Cerebellar nuclear complex (tissue), 1 donor: ENCODE measurements at places on chromosomes 7 and 10.

GRCh38 chr10:78737883-78738856 lies 330.6 kb upstream of the ZMIZ1 start:
- no peak for DNase-seq

- no peak for DNase-seq
Measured at GRCh38 chr10:74763934-74764591, 62.3 kb upstream of the KAT6B start.

DNA sequence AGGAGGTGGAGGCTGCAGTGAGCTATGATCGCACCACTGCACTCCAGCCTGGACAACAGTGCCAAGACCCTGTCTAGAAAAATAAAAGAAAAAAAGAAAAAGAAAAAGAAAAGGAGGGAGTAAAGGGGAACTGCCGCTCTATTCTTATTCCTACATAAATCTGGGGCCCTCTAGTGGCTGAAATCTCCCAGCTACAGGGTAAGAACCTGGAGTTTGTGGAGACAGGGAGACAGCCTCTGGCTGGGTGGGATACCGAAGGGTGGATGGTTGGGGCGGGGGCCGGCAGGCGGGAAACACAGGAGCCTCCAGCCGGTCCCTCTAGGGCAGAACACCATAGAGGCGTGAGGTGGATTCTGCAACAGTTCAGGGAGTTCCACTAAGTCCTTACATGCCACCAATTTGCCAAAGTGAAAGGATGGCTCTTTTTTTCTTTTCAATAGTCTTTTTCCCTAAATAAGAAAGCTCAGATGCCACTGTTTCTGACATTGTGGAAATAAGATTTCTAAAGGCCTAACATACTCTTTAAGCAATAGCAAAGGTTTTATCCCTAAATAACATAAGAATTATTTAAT lies 117.3 kb downstream of the SVIL start:
- no peak for DNase-seq

GRCh38 chr7:11343818-11344413 lies 370.2 kb downstream of the PHF14 start:
- DNase-seq, result peak; percentile 42

DNA sequence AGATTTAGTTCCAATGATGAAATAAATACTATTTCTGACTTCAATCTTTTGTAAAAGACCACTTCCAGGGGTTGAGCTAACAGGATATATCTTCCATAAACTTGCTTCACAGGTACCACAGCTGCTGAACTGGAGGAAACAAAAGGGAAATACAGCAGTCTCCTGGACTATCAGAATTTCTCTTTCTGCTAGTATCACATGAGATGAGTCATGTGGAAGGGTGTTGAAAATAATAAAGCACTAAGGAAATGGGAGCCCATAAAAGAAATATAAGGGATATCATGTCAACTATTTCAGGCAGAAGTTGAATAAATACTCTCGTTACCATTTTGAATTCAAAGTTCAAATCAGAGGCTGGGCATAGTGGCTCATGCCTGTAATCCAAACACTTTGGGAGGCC lies 250.3 kb upstream of the NFE2L3 start:
- DNase-seq, result no peak

DNA sequence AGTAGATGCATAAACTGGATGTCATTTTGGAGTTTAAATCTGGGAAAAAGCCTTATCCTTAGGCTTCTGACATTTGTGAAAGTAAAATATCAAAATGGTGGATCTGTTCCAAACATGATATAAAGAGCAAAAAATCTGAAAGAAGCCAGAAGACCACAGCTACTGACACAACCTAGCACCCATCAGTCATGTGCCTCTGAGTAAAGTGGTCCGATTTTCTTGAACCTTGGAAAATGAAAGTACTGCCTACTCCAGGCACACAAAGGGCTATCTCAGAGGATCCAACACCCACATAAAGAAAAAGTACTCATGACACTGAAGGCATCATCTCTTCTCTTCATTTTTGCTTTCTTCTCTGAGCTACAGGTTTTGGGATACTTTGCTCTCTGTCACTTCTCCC lies 150.7 kb downstream of the KMT2E start:
- no peak for DNase-seq

DNA sequence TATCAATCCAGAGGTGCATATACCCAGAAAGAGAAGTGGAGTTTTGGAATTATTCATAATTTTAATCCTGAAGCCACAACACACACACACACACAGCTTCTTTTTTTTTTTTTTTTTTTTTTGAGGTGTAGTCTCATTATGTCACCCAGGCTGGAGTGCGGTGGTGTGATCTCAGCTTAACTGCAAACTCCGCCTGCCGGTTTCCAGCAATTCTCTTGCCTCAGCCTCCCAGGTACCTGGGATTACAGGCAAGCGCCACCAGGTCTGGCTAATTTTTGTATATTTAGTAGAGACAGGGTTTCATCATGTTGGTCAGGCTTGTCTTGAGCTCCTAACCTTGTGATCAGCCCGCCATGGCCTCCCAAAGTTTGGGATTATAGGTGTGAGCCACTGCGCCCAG lies 35.4 kb downstream of the TET1 start:
- DNase-seq, result no peak

DNA sequence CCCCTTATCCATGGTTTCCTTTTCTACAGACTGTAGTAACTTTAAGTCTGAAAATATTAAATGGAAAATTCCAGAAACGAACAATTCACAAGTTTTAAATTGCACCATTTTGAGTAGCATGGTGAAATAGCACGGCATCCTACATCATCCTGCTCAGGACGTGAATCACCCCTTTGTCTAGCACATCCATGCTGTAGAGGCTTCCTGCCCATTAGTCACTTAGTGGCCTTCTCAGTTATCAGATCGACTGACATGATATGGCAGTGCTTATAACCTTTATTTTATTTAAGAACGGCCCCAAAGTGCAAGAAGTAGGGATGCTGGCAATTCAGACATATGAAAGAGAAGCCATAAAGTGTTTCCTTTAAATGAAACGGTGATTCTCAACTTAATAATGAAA lies 82.7 kb downstream of the CPXM2 start:
- no peak for DNase-seq

DNA sequence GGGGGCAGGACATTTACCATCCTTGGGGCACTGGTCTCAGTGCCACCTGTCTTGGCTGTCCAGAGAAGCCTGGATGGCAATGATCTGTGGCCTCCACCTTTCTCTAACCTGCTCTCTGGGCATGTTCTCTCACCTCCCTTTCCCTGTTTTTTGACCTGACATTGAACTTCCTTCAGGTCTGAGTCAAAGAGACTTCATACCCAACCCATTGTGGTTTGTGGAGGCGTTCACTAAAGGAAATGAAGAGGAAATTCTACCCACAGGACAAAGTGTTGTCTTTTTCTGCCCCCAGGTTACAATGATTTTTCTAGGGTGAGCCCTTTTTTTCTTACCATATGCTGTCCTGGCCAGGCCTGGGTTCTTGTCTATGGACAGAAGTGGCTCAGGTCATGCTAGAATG lies 76.6 kb downstream of the CYP26A1 start:
- no peak for DNase-seq

DNA sequence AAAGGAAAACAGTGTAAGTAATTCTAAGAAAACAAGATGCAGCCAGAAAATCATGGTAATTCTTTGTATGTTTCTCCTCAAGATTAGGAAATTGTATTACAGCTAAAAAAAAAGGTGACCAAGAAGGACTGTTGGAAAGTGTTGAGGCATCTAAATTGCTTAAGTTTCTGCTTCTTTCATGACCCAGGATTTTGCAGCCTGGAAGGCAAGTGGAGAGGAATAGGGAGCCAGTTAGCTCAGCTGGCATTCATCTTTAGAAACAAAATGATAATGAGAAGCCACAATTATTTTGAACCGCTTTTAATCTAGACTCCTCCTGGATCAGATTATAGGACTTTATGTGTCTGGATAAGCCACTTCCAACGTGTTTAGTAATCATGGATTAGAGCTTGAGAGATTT lies 56.8 kb upstream of the TMEM229A start:
- DNase-seq, result no peak

GRCh38 chr7:3210531-3210930 lies 90.5 kb upstream of the SDK1 start:
- DNase-seq, result no peak

DNA sequence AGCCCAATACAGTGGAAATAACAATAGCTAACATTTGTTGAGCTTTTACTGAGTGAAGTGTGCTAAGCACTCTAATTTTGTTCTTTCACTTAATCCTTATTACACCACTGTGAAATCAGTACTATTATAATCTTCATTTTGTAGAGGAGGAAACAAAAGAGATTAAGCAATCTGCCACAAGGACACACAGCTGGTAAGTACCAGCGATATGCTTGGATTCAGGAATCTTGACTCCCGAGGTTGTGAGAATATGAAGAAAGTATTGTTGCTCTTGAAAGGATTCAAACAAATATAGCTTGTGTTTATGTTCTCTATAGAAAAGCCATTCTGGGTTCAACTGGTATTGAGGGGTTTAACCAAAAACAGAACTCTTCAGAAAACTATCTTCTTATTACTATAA lies 93.7 kb upstream of the HECTD2 start:
- DNase-seq, result no peak

DNA sequence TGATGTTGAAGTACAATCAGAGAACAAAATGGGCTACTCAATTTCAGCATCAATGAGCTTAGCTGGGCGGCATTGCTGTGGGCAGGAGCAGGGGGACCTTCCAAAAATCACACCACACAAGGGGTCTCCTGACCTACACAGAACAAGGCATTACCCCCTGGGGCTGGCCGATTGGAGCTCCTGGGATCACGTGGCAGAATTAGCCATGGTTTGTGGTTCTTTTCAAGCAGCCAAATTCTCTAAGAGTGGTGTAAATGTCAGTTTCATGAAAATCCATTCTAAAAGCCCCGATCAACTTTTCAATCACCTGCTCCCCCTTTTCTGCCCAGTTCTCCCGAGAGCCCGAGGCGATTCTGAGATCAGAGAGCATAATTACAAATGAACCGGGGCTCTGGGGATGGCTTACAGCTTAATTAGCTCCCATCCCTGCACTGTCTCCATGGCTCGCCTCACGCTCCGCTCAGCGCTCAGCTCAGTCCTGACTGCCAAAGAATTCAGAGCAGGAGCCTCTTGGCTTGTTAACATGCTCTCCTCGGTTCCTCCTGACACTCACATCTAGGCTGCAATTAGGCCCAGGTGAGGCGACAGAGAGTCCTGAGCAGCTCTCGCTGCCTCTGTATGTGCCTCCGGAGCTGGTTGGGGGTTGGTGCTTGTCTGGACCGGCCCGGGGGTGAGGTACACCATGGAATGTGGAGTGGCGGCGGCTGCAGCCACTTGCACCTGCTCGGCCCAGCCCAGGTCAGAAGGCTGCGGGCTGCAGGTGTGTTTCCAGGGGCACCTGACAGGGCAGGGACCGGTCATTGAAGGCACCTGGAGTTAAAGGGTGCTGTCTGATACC lies 111.8 kb downstream of the WDR11 start:
- DNase-seq, result no peak

- DNase-seq, result no peak
Measured at GRCh38 chr10:60384011-60384410, 5.7 kb downstream of the ANK3 start.

DNA sequence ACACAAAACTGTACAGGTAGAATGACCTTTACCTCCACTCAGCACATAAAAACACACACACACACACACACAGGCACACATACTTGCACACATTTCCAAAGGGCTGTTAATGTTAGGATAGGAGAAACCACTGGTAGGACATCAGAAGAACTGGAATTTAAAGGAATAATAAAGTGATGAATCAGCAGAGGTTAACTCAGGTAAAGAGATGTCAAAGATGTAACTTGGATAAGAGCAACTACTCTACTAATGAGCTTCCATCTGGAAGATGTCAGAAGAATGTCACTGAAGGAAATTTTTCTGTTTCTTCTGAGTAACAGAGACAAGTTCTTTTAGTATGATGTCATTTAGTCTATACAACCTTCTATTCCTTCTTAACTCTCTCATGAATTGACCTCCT lies 26.4 kb upstream of the GPR37 start:
- no peak for DNase-seq

- DNase-seq, result no peak
Measured at GRCh38 chr10:100654782-100655325, 90.5 kb upstream of the PAX2 start.

- no peak for DNase-seq
Measured at GRCh38 chr7:127908430-127909258, 122.6 kb downstream of the LRRC4 start.

DNA sequence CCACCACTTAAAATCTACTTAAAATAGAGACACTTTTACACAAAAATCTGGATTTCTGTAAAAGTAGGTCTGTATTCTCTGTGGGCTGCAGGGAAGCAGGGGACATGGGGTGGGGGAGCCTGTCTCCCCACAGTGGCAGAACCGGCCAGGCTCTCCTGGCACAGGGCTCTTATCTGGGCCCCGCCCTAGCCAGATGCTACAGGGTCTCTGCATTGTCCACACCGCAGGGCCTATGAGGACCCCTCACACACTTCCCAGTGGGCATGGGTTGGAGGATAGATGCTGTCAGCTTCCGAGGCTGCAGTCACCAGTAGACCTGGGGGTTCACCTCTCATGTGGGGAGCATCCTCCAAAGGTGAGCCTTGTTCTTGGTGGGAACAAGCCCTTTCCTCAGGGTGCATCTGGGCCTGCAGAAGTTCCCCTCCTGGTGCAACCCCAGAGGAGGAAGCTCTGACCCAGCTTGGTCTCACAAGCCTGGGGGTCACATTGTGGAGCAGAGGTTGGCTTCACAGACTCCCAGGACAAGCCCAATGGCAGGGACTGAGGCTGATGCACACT lies 15.4 kb upstream of the MYL7 start:
- no peak for DNase-seq

DNA sequence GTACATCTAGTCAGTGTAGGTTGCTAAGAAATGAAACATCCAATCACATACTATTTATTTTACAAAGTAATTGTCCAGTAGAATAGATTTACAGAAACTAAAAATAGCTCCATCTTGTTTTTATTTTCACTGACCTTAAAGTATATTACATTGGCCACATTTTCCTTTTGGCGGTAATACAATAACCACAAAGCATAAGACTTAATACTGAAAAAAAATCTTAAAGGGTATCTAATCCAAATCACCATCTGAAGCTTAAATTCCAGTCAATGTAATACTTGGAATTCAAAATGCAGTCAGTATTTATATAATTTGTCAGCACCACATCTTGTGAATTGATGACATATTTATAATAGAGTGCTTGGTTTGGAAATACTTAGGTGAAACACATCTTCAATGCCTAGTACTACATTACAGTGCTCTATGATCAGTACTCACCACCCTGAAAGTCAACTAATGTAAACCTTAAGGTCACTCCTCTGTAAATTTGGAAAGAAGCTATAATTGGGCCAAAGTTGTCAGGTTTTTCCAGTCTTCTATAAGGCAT lies 8.9 kb downstream of the ANKMY2 start:
- no peak for DNase-seq

DNA sequence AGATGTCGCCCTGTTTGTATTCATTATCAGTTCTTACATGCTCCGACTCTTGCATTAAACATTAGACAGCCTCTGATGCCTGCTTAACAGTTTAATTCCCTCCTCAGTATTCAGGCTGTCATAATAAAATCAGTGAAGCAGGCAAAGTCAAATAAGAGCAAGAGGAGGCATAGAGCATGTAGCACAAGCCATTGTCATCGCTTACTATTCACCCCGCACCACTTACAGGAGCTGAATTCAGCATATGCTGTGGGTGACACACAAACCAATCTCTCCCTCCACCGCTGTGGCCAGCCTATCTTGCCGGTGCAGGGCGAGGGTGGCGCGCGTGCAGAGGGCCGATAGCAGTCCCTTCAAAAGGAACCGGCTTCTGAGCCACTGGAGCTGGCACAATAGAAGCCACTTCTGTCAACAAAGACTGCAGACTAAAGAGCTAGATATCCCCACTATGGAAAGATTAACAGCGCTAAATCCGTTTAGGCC lies 433.2 kb upstream of the MGMT start:
- no peak for DNase-seq

- DNase-seq, result no peak
Measured at GRCh38 chr10:26365681-26366358, 72.3 kb upstream of the APBB1IP start.
